ENCODE measurements at places on chromosomes 6 and 20. TPM values are rescaled to one million over a fixed set of nuclear protein-coding genes. Genes with fewer than 3 reads are reported as not detected.

The RIPOR3 gene
- 10.5 TPM for polyA plus RNA-seq

The CCN5 gene
- 0.41 TPM for polyA plus RNA-seq

DNA sequence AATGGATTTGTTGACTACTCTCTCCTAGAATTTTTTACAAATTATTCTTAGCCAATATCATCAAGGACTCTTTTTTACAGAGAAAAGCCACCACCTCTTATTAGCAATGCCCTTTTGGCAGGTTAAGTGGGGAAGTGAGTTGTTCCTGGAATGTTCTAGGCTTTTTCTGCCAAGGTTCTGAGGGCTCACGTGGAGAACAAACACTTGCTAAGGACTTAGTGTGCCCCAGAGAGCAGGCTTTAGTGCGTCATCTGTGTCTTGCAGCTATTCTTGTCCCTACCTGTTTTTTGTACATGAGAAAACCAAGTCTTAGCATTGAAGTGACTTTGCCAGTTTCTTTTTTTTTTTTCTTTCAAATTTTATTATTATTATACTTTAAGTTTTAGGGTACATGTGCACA lies 33.5 kb downstream of the CFAP61 start:
- no peak for DNase-seq

GRCh38 chr20:1807394-1807793 lies 87.8 kb upstream of the SIRPA start:
- no peak for DNase-seq

DNA sequence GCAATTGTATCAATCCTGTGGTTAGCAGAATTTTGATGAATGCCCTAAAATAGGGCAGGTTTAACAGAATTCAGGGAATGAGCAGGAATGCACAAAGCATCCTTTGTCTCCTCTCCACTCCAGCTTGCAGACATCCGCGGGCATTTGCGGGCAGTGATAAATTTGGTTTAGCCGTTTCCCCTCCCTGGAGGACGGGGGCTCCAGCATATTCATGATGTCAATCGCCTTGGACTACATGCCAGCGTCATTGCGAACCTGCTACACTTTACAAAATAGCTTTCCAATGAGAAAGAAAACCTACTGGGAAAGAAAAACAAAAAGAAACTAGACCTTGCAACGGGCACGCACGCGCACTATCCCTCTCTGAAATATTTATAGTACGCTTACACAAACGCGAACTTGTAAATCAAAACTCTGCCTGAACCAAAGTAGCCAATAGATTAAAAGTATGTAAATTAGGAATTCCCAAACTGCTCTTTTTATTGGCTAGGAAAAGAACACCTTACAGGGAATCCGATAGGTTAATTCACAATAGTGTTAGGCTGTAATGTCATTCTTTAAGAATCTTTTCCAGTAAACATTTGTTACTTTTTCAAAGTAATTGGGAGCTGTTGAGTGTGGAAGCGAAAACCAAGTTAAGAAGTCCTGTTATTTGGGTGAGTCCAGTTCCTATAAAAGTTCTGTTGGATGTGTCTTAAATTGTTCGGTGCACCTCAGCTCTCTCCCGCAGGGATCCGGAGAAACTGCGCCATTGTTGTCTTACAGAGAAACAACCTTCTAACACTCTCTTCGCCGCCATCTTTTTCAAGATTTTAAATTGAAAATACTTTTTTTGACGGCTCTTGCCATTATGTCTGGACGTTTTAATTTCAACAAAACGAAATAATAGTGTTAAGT lies 136.7 kb downstream of the HFE start:
- DNase-seq = peak; percentile 97

GRCh38 chr6:101706576-101706975 lies 313.1 kb downstream of the GRIK2 start:
- no peak for DNase-seq

DNA sequence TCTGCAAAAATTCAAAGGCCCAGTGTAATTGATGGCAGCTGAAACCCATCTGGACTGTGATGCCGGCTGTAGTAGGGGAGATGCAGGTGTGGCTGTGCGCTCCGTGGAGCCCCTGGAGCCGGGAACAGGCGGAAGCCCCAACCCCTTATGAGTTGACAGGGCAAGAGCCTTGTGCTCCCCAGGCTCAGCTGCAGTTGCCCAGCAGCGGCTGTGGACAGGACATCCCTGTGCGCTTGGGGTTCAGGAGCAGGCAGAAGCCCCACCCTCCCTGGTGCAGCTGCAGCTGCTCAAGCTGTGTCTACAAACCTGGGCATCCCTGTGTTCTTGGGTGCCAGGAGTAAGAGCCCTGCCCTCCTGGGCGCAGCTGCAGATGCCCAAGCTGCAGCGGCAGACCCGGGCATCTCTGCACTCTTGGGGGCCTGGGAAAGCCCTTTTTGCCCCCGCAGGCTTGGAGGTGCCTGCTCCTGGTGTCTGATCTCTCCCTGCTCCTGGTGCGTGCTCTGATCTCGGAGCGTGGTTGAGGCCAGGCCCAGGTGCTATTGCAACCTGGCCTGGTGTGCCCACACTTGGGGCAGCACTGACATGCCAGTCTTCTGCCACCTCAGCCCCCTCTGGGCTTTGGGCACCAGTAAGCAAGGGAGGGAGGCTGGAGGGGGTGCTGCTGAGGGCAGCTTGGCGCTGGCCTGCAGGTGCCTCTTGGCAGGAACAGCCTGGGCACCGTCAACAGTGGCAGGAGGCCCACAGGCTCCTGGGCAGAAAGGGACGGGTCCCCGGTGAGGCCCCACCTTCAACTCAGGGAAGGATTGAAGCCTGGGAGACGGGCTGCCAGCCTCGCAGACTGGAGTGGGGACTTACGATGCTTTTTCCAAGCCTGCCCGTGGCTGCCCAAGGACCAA lies 30.3 kb downstream of the OR2J2 start:
- DNase-seq = no peak

Data from kidney (tissue), 22 donors.